ENCODE measurements at places on chromosomes 12 and 14. TPM values are rescaled to one million over a fixed set of nuclear protein-coding genes. Genes with fewer than 3 reads are reported as not detected.

ESPL1 gene
- 50.7 TPM for total RNA-seq

NFYB gene
- total RNA-seq = 33.8 TPM

MAX gene
- total RNA-seq = 44.3 TPM

BCL7A gene
- total RNA-seq = 22.3 TPM

TSPAN19 gene
- not detected for total RNA-seq

HOXC9 gene
- total RNA-seq = not detected

TAS2R8 gene
- total RNA-seq = not detected

TAS2R7 gene
- not detected for total RNA-seq

FUT8 gene
- total RNA-seq = 63.9 TPM

MYH6 gene
- not detected for total RNA-seq

DNA sequence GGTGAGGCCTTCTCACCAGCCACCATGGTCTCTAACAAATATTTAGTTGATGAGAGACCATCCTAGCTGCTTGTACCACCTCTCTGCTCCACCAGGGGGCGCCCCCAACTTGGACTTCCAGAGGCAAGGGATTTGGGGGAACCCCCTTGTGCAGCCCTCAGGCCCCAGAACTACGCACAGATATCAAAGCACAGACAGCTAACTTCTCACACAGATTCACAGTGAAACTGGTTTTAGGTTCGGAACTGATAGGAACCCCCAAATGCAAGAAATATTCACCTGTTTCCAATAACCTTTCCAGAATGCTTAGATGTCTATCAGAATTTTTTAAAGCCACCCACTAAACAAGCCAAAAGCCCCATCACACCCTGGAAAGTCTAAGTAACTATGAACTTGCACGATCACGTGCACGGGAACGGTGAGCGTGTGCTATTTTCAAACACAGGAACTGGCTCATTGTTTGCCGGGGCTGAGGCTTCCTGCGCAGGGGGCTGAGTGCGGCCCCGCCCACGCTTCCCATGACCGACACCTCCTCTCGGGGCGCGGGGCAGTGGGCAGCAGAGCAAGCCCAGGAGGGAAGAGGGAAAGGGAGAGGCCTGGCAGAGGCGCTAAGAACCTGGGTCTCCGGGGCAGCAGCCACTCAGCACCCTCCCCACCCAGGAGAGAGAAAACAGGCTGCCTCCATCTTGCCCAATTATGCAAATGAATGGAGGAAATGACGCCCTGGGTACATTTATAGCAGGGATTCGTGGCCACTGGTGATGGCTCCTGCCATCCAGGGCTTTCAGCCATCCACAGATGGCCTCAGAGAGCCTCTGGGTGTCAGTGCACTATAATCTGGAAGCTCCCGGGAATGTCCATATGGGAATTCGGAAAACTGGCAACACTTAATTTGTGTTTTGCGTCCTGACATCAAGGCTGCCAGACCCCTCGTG lies 79.4 kb upstream of the GPR68 start:
- no peaks in the 10 kb centered on the region for H3K4me1 ChIP-seq
- peak; percentile 93 for DNase-seq
- no peak overlapping the region for H3K27ac ChIP-seq
- H3K36me3 ChIP-seq = peaks cover 20% of the 10 kb centered on the region
- no peaks in the 10 kb centered on the region for H3K27me3 ChIP-seq

GRCh38 chr12:103840876-103841689 lies at the start of gene NT5DC3:
NT5DC3 (minus strand) TSS chr12:103841234; CDS start chr12:103841156, 78 bp downstream.
- H3K36me3 ChIP-seq = peaks cover 6% of the 10 kb centered on the region
- H3K4me1 ChIP-seq = no peaks in the 10 kb centered on the region
- peak; percentile 97 for DNase-seq

DNA sequence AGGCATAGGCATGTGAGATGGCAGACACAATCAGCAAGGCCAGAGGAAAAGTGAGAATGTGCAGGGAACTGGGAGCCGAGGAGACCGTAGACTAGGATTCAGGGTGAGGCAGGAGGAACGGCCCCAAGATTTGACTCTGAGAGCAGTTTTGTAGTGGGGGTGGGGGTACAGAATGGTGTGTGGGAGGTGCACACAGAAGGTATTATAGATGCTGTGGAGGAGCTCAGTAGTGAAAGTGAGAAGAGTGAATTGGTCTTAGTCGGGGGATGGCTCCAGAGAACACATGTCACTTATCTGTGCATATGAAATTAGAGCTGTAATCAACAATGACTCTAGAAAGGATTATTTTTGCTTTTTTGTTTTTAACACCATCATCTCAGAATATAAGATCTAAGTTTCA lies 11.9 kb downstream of the ZNF664 start:
- H3K4me3 ChIP-seq = no peak overlapping the region
- peaks cover 61% of the 10 kb centered on the region for H3K36me3 ChIP-seq
- no peak overlapping the region for H3K27ac ChIP-seq
- no peaks in the 10 kb centered on the region for H3K27me3 ChIP-seq
- H3K4me1 ChIP-seq = peaks cover 12% of the 10 kb centered on the region
- no peak for DNase-seq

DNA sequence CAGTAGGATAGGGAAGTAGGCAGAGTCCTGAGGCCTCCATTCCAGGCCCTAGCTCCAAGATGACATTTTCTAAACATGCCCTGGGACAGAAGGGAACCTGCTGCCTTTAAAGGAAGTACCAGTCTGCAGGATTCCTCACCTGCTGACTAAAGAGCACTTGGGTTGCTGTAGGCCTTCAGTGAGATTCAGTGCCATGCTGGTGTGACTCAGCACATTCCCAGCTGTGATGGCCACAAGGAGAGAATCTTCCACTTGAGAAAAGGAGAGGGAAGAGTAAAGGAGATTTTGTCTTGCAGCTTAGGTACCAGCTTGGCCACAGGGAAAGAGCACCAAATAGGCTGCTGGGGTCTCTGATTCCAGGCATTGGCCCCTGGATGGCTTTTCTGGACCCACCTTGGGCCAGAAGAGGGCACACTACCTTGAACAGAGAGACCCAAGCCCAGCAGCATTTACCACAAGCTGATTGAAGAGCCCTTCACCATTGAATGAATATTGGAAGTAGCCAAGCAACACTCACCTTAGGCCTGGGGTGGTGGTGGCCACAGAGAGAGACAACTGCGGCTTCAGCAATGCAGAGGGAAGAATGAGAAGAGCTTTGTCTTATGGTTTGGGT lies 498.3 kb downstream of the KCNH5 start:
- H3K4me1 ChIP-seq = no peaks in the 10 kb centered on the region
- H3K27me3 ChIP-seq = no peaks in the 10 kb centered on the region
- DNase-seq = peak; percentile 72
- H3K4me3 ChIP-seq = peak overlapping the region; percentile 20

GRCh38 chr12:75823475-75823874 lies 208.1 kb downstream of the PHLDA1 start:
- no peaks in the 10 kb centered on the region for H3K4me1 ChIP-seq
- no peak overlapping the region for H3K27ac ChIP-seq
- H3K4me3 ChIP-seq = no peak overlapping the region
- no peaks in the 10 kb centered on the region for H3K27me3 ChIP-seq

DNA sequence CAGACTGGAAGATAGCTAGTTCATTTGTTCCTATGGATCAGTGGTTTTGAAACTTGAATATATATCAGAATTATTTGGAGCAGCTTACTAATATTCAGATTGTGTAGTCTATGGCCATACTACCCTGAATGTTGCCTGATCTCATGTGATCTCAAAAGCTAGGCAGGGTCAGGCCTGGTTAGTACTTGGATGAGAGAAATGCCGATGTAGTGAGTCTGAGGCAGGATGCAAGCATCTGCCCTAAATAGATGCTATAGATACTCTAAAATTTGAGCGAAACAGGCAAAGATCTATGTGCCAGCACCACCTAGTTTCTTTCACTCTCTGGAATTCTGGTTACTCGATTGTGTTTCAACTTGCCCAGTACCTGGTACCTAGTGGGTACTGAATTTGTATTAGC lies 40.9 kb downstream of the FRMD6 start:
- H3K4me3 ChIP-seq = no peak overlapping the region
- H3K4me1 ChIP-seq = no peaks in the 10 kb centered on the region
- peaks cover 9% of the 10 kb centered on the region for H3K27me3 ChIP-seq

- no peaks in the 10 kb centered on the region for H3K27me3 ChIP-seq
- H3K27ac ChIP-seq = no peak overlapping the region
- no peak for DNase-seq
- peaks cover 28% of the 10 kb centered on the region for H3K4me1 ChIP-seq
These were observed 114.2 kb downstream of the DAD1 start for GRCh38 chr14:22474730-22475351.

- no peaks in the 10 kb centered on the region for H3K36me3 ChIP-seq
- DNase-seq = no peak
- no peaks in the 10 kb centered on the region for H3K4me1 ChIP-seq
- no peak overlapping the region for H3K27ac ChIP-seq
These were observed 23.1 kb upstream of the DGLUCY start for GRCh38 chr14:91090743-91091142.

DNA sequence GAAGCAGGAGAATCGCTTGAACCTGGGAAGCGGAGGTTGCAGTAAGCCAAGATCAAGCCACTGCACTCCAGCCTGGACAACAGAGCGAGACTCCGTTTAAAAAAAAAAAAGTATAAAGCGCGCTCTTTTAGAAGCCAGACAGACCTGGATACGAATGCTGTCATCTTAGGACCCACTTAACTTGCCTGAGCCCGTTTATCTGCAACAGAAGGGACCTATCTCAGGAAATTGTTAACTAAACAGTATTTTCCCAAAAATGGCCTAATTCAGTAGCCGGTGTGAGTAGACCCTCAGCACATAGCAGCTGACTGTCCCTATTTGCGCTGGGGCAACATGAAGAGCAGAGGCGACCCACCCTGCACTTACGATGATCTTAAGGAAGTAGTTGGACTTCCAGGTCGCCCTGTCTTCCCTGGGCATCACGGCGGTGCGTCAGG lies 529 bp downstream of the RPLP0 start:
- DNase-seq = no peak
- H3K27me3 ChIP-seq = no peaks in the 10 kb centered on the region
- H3K4me1 ChIP-seq = no peaks in the 10 kb centered on the region
- H3K36me3 ChIP-seq = peaks cover 49% of the 10 kb centered on the region
- peak overlapping the region; percentile 56 for H3K27ac ChIP-seq

- no peak overlapping the region for H3K27ac ChIP-seq
- no peak overlapping the region for H3K4me3 ChIP-seq
- DNase-seq = no peak
- no peaks in the 10 kb centered on the region for H3K4me1 ChIP-seq
These were observed 118.9 kb upstream of the SFSWAP start for GRCh38 chr12:131591714-131592709.

GRCh38 chr14:74085047-74085637 lies 386 bp downstream of the LIN52 start:
- H3K36me3 ChIP-seq = no peaks in the 10 kb centered on the region
- peak overlapping the region; percentile 97 for H3K4me3 ChIP-seq
- no peaks in the 10 kb centered on the region for H3K27me3 ChIP-seq
- peak overlapping the region; percentile 67 for H3K27ac ChIP-seq

DNA sequence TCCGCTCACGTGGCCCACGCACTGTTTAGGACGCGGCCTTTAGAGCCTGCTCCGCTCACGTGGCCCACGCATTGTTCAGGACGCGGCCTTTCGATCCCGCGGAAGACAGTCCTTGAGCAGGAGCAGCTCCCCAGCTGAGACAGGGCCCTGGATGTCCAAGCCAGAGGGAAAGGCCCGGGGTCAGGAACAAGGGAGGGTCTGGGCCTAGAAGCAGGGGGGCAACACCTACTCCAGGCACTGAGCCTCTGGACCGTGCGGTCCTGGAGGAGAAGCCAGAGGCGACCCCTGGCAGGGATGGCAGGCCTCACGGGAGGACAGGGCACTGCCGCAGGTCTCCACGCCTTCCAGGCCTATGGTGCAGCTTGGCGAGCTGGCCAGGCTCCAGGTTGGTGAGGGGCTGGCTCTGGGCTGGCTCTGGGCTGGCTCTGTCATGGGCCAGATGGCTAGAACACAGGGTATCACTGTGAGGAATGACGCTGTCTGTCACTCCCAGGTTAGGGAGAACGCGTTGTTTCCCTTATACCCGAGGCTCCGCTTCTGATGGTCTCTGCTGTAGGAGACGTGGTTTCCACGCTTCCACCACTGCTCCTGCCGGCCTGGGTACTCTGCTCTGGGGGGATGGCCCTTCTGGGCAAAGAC lies 341.7 kb downstream of the TMEM121 start:
- H3K27me3 ChIP-seq = no peaks in the 10 kb centered on the region
- H3K4me1 ChIP-seq = no peaks in the 10 kb centered on the region
- DNase-seq = peak; percentile 5
- H3K4me3 ChIP-seq = no peak overlapping the region
- no peaks in the 10 kb centered on the region for H3K36me3 ChIP-seq
- H3K27ac ChIP-seq = no peak overlapping the region

- no peak overlapping the region for H3K27ac ChIP-seq
- H3K4me3 ChIP-seq = no peak overlapping the region
- no peaks in the 10 kb centered on the region for H3K27me3 ChIP-seq
- H3K36me3 ChIP-seq = no peaks in the 10 kb centered on the region
These were observed 48.4 kb downstream of the GCH1 start for GRCh38 chr14:54854181-54854580.

- no peaks in the 10 kb centered on the region for H3K36me3 ChIP-seq
- DNase-seq = no peak
- H3K4me1 ChIP-seq = no peaks in the 10 kb centered on the region
- H3K27ac ChIP-seq = no peak overlapping the region
These were observed 236.5 kb downstream of the GXYLT1 start for GRCh38 chr12:41908206-41908605.

All from endodermal cell (in vitro differentiated cells).